Naive thymus-derived CD4-positive, alpha-beta T cell (primary cell): ENCODE measurements at places on chromosomes 5 and 9.

- no peak overlapping the region for H3K27ac ChIP-seq
- DNase-seq, result no peak
- no peak overlapping the region for H3K4me3 ChIP-seq
- no peaks in the 10 kb centered on the region for H3K36me3 ChIP-seq
- H3K4me1 ChIP-seq, result no peaks in the 10 kb centered on the region
Observed at GRCh38 chr9:88810826-88811225, 180.4 kb upstream of the S1PR3 start.

- H3K4me3 ChIP-seq, result no peak overlapping the region
- no peaks in the 10 kb centered on the region for H3K27me3 ChIP-seq
- peaks cover 24% of the 10 kb centered on the region for H3K36me3 ChIP-seq
Observed at GRCh38 chr9:132381966-132382541, 24.6 kb downstream of the TTF1 start.

DNA sequence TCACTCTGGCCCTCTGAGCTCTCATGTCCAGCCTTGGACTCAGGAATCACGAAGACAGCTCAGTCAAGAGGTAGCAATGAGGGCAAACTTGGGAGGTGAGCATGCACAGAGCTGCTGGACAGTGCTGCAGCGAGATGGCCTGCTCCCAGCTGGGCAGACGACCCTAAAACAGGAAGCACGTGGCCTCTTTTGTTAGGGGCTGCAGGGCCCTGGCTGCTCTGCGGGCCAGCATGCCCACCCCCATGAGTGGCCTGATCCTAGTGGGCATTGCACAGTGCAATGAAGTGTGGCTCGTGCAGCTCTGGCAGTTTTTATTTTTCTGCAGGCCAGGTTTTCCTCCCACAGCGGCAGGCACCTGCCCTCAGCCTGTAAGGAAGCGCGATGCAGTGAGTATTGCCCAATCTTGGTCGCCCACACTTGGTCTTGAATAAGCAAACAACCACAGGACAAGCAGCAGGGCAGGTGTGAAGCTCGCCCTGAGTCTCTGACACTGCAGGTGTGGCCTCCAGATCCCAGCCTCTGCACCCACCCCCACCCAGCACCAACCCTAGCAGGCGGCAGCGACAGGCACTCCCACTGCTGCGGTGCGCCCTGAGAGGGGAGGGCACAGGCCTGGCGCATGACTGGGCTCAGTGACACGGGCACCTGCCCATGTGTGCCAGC lies 60.8 kb downstream of the SEMA4D start:
- DNase-seq, result peak; percentile 57
- no peaks in the 10 kb centered on the region for H3K36me3 ChIP-seq
- peaks cover 75% of the 10 kb centered on the region for H3K4me1 ChIP-seq
- no peak overlapping the region for H3K4me3 ChIP-seq

DNA sequence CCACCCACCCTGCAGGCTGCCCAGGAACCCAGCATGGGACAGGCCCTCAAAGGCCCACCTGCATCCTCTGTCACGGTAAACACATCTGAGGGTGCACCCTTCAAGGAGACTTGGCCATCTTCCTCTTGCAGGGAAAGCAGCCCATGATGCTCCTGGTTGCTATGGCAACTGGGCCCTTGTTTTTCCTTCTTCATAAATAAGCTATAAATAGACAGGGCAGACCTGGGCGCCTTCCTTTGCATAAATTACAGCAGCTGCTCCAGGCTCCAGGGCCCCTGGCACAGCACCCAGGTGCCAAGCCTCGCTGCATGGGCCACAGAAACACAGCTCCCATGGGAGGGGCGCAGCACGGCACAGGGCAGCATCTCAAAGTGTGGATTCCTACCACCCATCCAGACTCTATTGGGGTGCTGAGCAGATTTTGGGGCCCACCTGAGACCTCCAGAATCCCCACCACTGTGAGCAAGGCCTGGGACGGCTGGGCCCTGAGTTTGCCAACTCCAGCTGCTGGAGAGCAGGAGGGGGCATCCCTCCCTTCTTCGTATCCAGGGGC lies 5.8 kb upstream of the PSMB7 start:
- no peak overlapping the region for H3K4me3 ChIP-seq
- H3K27me3 ChIP-seq, result no peaks in the 10 kb centered on the region
- H3K36me3 ChIP-seq, result no peaks in the 10 kb centered on the region
- no peaks in the 10 kb centered on the region for H3K4me1 ChIP-seq

GRCh38 chr5:89946508-89946907 lies 463.0 kb downstream of the CETN3 start:
- no peak overlapping the region for H3K27ac ChIP-seq
- no peak overlapping the region for H3K4me3 ChIP-seq
- no peaks in the 10 kb centered on the region for H3K4me1 ChIP-seq
- no peak for DNase-seq
- no peaks in the 10 kb centered on the region for H3K27me3 ChIP-seq

DNA sequence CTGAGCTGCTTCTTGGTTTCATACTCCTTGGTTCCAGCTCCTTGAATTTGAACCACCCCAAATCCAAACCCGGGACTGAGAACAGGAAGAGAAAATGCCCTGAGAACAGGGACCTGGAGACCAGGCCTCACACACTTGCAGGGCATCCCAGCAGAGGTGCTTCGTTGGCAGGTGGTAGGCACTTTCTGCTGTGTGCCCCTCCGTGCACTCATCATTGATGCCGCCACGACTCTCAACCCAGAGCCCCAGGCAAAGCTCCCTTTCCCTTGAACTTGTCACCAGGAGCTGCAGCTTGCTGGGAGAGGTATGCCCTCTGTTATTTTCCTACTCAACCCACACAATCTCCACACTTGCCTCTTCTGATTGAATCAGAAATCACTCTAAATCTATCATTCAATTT lies 217.8 kb upstream of the IRX1 start:
- no peaks in the 10 kb centered on the region for H3K36me3 ChIP-seq
- no peak overlapping the region for H3K27ac ChIP-seq
- no peak for DNase-seq

GRCh38 chr9:113654605-113655428 lies 191.3 kb downstream of the RGS3 start:
- H3K27me3 ChIP-seq, result no peaks in the 10 kb centered on the region
- no peaks in the 10 kb centered on the region for H3K36me3 ChIP-seq
- DNase-seq, result no peak
- no peak overlapping the region for H3K27ac ChIP-seq
- no peaks in the 10 kb centered on the region for H3K4me1 ChIP-seq

DNA sequence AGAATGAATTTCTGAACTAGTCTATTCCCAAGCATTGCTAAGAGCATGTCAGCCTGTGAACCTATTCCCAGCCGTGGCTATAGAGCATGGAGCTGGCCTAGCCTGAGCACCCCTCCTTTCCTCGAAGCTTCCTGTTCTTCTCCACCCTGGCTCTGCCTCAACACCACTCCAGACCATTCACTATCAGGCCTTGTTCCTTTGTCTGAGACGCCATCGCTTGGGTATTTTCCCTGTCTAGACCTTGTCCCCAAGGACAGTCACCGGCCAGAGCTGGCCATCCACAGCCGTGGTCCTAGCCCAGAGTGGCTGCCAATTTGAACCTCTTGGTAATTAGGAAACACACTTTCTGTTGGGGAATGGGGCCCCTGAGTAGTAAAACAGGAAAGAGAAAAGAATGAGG lies 105.8 kb downstream of the LIFR start:
- no peak for DNase-seq
- no peak overlapping the region for H3K4me3 ChIP-seq
- H3K27me3 ChIP-seq, result no peaks in the 10 kb centered on the region
- H3K27ac ChIP-seq, result no peak overlapping the region
- no peaks in the 10 kb centered on the region for H3K36me3 ChIP-seq

- H3K27ac ChIP-seq, result no peak overlapping the region
- no peak for DNase-seq
- H3K4me1 ChIP-seq, result no peaks in the 10 kb centered on the region
Observed at GRCh38 chr5:36614657-36615308, 8.4 kb downstream of the SLC1A3 start.

DNA sequence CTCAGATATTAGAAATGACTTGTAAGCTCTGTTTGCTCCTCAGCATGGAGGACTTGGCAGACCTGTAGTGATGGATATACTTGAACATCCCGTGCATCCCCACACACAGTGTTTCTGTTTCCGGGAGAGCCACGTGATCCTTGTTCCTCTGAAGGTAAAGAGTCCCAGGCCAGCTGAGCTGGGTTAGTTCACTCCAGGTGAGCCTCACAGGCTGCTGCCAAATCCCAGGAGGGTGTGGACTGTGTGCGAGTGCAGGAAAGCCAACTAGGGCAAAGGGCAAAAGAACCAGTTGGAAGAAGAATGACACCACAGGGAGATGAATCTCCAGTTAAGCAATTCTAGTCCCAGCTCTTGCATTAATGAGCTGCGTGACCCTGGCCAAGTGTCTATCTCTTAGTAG lies 10.4 kb upstream of the TOMM5 start:
- no peak for DNase-seq
- no peaks in the 10 kb centered on the region for H3K36me3 ChIP-seq
- no peak overlapping the region for H3K4me3 ChIP-seq
- no peaks in the 10 kb centered on the region for H3K27me3 ChIP-seq
- H3K27ac ChIP-seq, result no peak overlapping the region

DNA sequence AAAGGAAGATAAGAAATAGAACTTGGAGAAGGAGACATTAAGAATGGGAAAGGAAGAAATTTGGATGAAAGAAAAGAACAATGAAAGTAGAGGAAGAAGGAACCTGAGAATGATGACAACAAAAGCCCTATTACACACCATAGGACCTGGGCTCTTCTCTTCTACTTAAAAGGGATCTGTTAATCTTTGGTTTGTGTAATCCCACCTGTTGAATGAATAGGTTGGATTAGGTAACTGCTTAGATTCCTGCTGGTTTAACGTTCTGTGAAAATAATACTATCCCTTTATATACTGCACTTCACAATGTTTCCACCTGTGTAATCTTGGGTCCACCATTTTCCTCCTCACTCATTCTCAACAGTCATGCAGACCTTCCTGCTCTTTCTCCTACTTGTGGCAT lies 157.8 kb upstream of the ATP10B start:
- H3K27me3 ChIP-seq, result no peaks in the 10 kb centered on the region
- H3K4me3 ChIP-seq, result no peak overlapping the region
- no peak overlapping the region for H3K27ac ChIP-seq
- H3K36me3 ChIP-seq, result no peaks in the 10 kb centered on the region

- H3K36me3 ChIP-seq, result no peaks in the 10 kb centered on the region
- no peaks in the 10 kb centered on the region for H3K4me1 ChIP-seq
- no peak for DNase-seq
- H3K4me3 ChIP-seq, result no peak overlapping the region
- H3K27me3 ChIP-seq, result no peaks in the 10 kb centered on the region
Observed at GRCh38 chr5:176565760-176566288, 16.7 kb downstream of the CDHR2 start.

GRCh38 chr5:110414360-110414759 lies 312.1 kb downstream of the TMEM232 start:
- no peak overlapping the region for H3K27ac ChIP-seq
- no peaks in the 10 kb centered on the region for H3K4me1 ChIP-seq
- H3K27me3 ChIP-seq, result no peaks in the 10 kb centered on the region
- no peaks in the 10 kb centered on the region for H3K36me3 ChIP-seq
- DNase-seq, result no peak

- no peak overlapping the region for H3K27ac ChIP-seq
- H3K36me3 ChIP-seq, result no peaks in the 10 kb centered on the region
- DNase-seq, result no peak
- peak overlapping the region; percentile 56 for H3K4me3 ChIP-seq
Observed at GRCh38 chr9:1048811-1049210, 1.3 kb upstream of the DMRT2 start.

GRCh38 chr5:116152169-116152568 lies 67.3 kb downstream of the COMMD10 start:
- no peak overlapping the region for H3K27ac ChIP-seq
- no peaks in the 10 kb centered on the region for H3K36me3 ChIP-seq
- no peak overlapping the region for H3K4me3 ChIP-seq
- no peaks in the 10 kb centered on the region for H3K27me3 ChIP-seq
- no peak for DNase-seq

- H3K27ac ChIP-seq, result no peak overlapping the region
- H3K36me3 ChIP-seq, result no peaks in the 10 kb centered on the region
- H3K4me3 ChIP-seq, result no peak overlapping the region
- no peaks in the 10 kb centered on the region for H3K27me3 ChIP-seq
- no peak for DNase-seq
- no peaks in the 10 kb centered on the region for H3K4me1 ChIP-seq
Observed at GRCh38 chr9:111815285-111816070, 20.7 kb upstream of the SHOC1 start.

DNA sequence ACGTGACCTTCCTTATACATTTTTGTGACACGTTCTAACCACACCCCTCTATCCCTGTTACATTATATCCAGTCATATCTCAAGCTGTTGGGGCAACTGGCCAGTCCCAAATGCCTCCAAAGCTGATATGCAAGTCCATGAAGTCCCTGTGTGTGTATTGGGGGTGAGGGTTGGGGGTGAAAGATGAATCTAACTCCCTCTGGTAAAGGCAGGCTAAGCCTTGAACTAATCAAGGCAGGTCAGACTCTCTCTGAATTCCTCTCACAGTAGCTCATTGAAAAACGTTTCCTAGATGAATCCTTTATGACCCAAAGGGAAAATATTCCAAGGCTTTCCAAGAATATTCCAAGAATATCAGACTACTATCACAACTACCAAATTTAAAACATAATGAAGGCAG lies 174.4 kb downstream of the MUSK start:
- no peaks in the 10 kb centered on the region for H3K4me1 ChIP-seq
- no peak overlapping the region for H3K4me3 ChIP-seq

- no peaks in the 10 kb centered on the region for H3K36me3 ChIP-seq
- no peak overlapping the region for H3K27ac ChIP-seq
- DNase-seq, result no peak
Observed at GRCh38 chr9:34685591-34685990, 5.5 kb downstream of the CCL19 start.

DNA sequence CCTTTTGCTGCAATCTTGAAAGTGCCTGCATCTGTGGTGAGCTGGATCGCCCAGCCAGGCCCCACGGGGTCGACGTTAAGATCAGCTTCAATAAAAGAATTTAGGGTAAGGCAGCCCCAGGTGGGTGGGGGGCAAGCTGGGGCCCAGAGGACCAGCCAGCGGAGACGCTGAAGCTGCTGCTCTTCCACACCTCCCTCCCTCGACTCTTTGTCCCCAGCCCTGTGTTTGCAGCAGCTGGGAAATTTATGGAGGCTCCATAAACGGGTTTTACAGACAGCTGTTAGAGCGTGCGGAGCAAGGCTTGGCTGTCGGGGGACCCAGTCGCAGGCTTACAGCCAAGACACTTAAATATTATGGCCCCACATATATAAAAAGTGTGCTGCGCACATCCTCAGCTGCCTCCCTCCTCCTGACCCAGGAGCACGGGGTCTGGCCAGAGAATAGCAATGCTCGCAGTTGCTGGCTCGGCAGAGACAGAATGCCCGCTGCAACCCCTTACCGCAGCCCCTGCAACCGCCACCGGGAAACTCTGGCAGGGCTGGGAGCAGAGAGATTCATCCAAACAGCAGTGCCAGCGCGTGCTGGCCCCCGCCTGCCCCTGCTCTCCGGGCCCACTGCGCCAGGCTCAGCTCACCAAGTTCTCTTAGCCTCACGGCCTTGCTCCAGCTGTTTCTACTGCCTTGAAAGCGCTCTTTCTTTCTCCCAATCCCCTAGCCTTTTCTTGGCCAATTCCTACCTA lies 28.4 kb upstream of the MVB12B start:
- H3K36me3 ChIP-seq, result no peaks in the 10 kb centered on the region
- H3K4me1 ChIP-seq, result no peaks in the 10 kb centered on the region
- no peaks in the 10 kb centered on the region for H3K27me3 ChIP-seq
- no peak for DNase-seq
- H3K4me3 ChIP-seq, result no peak overlapping the region
